Urinary bladder (tissue), 4 donors: ENCODE measurements at places on chromosomes 6 and 20. TPM values are rescaled to one million over a fixed set of nuclear protein-coding genes. Genes with fewer than 3 reads are reported as not detected.

DNA sequence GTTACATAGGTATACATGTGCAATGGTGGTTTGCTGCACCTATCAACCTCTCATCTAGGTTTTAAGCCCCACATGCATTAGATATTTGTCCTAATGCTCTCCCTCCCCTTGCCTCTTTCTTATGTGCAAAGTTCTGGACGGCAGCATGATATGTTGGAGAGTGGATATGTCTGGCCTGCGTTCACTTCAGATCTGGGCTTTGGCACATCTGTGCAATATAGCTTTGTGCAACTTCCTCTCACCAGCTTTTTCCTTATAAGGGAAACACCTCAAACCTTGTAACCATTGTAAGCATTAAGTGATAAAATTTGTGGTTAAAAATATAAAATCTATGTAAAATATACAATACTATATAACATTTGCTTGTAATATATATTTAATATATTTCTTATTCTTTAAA, 288.0 kb downstream of the PHACTR1 start:
- no peak for DNase-seq

DNA sequence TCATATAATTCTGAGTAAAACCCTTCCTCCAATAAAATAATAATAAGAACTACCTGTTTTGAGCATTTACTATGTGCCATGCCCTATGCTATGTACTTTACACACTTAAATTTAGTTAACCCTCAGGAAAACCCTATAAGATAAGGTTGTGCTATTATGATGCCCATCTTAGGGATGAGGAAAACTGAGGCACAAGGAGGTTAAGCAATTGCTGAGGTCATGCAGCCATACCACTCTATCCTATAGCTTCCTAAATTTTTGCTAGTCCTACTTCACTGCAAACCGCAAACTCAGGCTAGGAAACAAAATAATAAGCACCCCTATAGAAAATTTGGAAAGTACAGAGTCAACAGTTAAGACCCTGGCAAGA, 38.9 kb upstream of the GFOD1 start:
- no peak for DNase-seq

- no peak for DNase-seq
Measured at GRCh38 chr6:113182370-113183141, 674.6 kb upstream of the MARCKS start.

GRCh38 chr6:36755435-36756348, 58.1 kb downstream of the RAB44 start:
- DNase-seq = no peak

GRCh38 chr6:29517728-29518440, 30.1 kb upstream of the MAS1L start:
- DNase-seq = no peak

- no peak for DNase-seq
Measured at GRCh38 chr6:72643214-72643613, 21.4 kb downstream of the KCNQ5 start.

GRCh38 chr6:20716865-20717264, 182.6 kb downstream of the CDKAL1 start:
- DNase-seq = no peak

- DNase-seq = no peak
Measured at GRCh38 chr6:128517124-128517523, 3.3 kb downstream of the PTPRK start.

DNA sequence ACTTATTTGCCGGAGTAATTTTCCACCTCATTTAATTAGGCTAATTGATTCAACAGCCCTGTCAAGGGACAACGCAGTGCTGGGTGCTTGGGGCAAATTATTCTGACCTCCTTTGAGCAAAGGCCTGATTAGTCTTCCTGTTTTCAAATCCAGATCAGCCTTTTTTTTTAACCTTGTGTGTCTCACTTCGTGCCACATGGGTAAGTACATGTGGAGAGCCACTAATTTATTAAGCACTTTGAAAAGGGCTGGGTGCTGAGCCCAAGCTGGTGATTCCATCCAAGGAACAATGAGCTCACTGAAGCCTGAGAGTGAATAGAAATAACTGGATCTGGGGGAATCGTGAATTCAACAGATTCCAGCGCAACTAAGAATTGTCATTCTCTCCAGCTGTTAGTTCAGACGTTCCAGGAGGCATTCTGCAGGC, 229.3 kb downstream of the CLIC5 start:
- no peak for DNase-seq

- DNase-seq = no peak
Measured at GRCh38 chr6:24902782-24903181, 33.0 kb downstream of the RIPOR2 start.

GRCh38 chr20:44650771-44651433, 597 bp downstream of the ADA start:
- no peak for DNase-seq

GRCh38 chr6:31090275-31090972, 22.0 kb downstream of the C6orf15 start:
- DNase-seq = no peak

Gene CAP2
- 34.3 TPM for polyA plus RNA-seq

Gene LGSN
- not detected for polyA plus RNA-seq

Gene STX11
- 4.4 TPM for polyA plus RNA-seq

Gene SLC17A1
- not detected for polyA plus RNA-seq

Gene TREM2
- 1.5 TPM for polyA plus RNA-seq

Gene HLA-DQA1
- 41.8 TPM for polyA plus RNA-seq

Gene PRSS35
- 1.3 TPM for polyA plus RNA-seq
